Liver (tissue), 10 donors: ENCODE measurements at places on chromosomes 11 and 22.

GRCh38 chr11:121282386-121282785, 10.2 kb upstream of the SC5D start:
- no peak for DNase-seq

DNA sequence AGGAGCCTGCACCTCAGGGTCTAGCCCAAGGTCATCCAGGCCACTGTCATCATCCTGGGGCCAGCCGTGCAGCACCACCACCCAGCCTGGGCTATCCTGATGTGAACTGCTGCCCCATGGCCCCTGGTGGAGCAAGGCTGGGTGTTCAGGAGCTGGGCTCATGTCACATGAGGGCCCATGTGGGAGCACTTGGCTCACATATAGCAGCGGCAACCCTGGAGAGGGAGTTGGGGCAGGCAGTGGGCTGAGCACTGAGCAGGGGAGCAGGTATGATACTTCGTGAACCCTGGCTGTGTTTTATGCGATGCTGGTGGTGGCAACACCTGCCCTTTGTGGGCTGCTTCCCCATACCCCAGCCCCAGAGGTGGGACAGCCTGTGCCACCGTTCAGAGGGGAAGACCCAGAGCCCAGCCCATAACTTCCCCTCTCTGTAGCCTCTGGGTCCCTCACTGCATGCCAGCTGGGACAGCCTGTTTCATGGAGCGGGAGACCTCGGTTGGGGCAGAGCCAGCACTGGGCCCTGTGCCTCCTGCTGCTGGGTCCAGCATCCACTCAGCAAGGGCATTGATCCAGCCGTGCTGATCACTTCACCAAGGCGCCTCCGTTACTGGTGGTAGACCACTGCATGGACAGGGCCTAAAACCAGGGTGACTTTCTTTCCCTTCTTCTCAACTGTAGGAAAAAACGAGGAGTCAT, 62.5 kb upstream of the SUSD2 start:
- no peak for DNase-seq

DNA sequence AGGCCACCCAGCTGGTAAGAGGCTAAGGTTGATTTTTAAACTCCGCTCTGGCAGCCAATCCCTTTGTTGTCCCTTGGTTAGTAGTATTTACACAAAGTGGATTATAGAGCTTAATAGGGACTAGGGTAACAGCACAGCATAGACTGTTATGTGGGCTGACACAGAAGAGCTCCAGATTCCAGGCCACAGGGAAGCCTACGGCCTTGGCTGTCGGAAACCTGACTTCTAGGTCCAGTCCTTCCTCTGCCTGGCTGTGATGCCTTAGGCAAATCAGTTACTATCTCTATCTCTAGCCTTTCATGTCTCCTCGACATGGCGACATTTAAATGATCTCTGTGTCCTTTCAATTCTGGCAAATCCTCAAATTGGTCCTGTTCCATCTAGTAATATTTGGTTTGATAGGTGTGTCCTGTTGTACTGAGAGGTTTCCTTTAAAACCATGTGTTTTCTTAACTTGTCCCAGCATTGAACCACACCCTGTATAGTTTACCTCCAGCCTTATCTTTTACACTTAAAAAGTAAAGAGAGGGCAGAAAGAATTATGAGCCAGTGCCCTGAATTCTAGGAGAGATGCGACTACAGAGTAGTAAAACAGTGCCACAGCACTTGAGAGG, 4.2 kb downstream of the MMP1 start:
- DNase-seq = no peak

DNA sequence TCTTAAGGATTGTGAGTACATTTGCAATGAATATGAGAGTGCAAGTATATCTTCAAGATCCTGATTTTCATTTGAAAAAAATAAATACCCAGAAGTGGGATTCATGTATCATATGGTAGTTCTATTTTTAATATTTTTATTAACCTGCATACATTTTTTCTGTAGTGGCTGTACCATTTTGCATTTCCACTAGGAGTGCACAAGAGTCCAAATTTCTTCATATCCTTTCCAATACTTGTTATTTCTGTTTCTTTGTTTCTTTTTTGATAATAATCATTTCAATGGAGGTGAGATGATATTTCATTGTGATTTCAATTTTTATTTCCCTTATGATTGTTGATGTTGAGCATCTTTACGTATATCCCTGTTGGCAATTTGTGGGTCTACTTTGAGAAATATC, 759.8 kb upstream of the CNTN5 start:
- DNase-seq = no peak

GRCh38 chr22:30754971-30755758, 60.5 kb downstream of the OSBP2 start:
- DNase-seq = peak; percentile 52

GRCh38 chr22:11307998-11308397, 4220.0 kb upstream of the OR11H1 start:
- DNase-seq = no peak

- DNase-seq = no peak
Measured at GRCh38 chr11:65853246-65853979, 4.6 kb downstream of the CFL1 start.

GRCh38 chr22:21038405-21038804, 6.0 kb upstream of the SLC7A4 start:
- DNase-seq = no peak

- DNase-seq = peak; percentile 51
Measured at GRCh38 chr11:65927904-65928397, 8.7 kb downstream of the DRAP1 start.

- DNase-seq = no peak
Measured at GRCh38 chr11:87255589-87255988, 217.9 kb downstream of the TMEM135 start.

- no peak for DNase-seq
Measured at GRCh38 chr11:65404638-65405339, 17.8 kb upstream of the NEAT1 start.

GRCh38 chr22:23245045-23245798, 64.9 kb downstream of the BCR start:
- DNase-seq = no peak

DNA sequence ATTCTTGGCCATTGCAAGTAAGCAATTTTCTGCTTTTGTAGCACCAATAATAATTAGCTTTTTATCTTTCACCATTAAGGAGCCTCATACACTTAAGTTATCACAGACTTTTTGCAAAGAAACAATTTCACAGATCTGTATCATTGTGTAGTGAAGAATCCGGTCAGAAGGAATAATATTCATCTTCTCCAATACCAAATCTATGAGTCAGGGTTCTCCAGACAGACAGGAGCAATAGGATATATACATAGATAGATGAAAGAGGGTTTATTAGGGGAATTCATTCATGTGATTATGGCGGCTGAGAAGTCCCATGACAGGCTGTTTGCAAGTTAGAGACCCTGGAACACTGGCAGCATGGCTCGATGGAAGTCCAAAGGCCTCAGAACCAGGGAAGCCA, 82.9 kb upstream of the UBASH3B start:
- DNase-seq = no peak

GRCh38 chr22:35328472-35328885, 28.8 kb downstream of the TOM1 start:
- peak; percentile 73 for DNase-seq

DNA sequence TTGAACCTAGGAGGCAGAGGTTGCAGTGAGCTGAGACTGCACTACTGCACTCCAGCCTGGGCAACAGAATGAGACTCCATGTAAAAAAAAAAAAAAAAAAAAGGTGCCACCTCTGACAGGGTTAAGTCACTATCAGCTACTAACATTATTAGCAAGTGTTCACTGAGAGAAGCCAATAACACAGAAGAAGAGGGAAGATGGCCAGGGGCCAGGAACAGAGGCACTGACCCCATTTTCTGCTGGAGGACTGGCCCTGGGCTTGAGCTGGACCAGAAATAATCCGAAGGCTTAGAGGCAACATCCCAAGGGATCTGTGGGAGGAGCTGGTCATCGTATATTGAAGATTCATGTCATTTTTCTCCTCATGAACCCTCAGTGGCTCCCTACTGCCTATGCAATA, 5.0 kb downstream of the SLC5A1 start:
- DNase-seq = no peak

GRCh38 chr11:77103319-77103718, 679 bp downstream of the OMP start:
- DNase-seq = no peak

DNA sequence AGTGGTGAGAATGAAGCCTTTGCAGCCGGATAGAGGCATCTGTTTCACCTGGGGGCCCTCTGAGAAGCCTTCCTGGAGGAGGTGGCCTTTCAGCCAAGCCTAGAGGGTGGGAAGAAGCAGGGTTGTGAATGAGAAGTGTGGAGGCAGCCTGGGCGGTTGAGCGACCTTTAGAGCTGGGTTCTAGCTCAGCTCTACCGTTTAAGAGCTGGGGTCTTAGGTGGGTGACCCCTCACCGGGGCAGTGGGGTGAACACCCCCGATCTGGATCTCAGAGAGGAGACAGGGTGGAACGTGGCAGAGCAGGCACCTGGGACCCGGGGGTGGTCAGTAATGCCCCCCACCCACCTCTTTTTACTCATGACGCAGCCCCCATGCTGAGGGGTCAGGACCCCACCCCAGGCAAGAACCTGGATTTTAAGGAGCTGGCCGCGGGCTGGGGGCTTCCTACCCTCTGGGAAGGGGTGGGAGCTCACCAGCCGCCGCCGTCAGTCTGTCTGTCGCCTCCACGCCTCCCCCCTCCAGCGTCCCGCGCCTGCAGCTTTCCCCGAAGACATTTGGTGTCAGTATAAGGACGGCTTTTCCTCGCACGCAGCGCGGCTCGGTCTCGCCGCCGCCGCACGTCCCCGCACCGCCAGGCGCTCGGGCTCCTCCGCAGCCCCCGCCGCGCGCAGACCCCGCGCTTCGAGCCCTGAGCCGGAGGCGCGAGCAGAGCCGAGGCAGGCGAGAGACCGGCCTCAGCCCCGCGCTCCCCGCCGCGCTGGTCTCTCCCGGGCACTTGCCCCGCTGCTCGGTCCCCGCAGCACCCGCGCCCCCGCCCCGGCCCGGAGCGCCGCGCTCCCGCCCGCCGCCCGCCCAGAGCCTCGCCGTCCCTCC, 13.3 kb upstream of the CACNA1I start:
- no peak for DNase-seq

DNA sequence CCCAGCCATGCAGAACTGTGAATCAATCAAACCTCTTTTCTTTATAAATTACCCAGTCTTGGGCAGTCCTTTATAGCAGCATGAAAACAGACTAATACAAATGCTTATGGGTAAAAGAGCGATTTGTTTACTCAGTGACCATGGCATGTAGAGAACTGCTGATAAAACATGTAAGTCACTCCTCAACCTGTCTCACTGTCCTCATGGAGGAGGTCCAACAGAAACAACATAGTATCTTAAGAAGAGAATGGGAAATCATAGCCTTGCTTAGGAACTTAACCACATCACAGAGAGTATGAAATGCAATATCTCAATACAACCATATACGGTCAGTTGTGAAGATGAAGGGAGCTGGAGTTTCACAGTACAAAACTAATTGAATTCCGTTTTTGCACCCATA, 1734.0 kb upstream of the RAG2 start:
- no peak for DNase-seq

DNA sequence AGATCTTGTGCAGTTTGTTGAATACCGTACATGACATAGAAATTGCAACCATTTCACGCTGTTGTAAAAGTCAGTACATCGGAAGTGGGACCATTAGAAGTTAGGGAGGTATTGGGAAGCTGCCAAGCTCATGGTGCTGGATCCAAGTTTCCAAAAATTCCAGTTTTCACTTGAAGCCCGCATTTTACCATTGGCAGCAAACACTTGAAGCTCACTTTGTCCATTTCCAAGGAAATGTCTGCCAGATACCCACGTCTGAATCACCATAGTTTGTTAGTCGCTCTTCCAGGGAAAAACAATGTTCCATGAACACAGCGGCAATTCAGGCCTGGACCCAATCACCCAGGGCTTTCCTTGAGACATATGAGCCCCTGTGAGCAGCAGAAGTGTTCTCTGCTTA, 22.6 kb upstream of the PARVB start:
- DNase-seq = no peak

- DNase-seq = no peak
Measured at GRCh38 chr11:70063555-70063954, 14.6 kb upstream of the ANO1 start.

GRCh38 chr11:118206391-118207031, 18.3 kb downstream of the JAML start:
- DNase-seq = no peak

DNA sequence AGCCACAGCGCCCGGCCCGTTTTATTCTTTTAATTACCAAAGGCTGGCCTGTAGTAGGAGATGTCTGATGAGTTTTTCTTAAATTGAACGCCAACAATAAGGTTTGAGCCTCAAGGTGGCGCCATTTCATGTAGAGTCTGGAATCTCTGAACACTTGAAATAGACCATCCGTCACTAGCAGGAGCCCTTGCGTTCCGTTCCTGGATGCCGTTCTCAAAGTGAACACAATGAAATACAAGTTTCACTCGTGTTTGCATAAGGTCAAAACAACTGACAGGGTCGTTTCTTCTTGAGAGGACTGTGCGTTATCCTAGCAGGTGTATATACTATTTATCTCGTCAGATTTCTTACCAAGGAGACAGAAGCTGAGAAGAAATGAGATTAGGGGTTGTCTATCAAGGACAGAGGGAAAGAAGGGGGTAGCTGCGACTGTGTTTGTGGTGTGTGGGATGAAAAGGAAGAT, 18.7 kb upstream of the SCGB1D1 start:
- DNase-seq = peak; percentile 69

- DNase-seq = peak; percentile 76
Measured at GRCh38 chr11:44556735-44557409, 8.6 kb upstream of the CD82 start.

- no peak for DNase-seq
Measured at GRCh38 chr11:75823946-75824345, 8.9 kb downstream of the UVRAG start.

- no peak for DNase-seq
Measured at GRCh38 chr11:61295596-61295926, 445 bp upstream of the VWCE start.

DNA sequence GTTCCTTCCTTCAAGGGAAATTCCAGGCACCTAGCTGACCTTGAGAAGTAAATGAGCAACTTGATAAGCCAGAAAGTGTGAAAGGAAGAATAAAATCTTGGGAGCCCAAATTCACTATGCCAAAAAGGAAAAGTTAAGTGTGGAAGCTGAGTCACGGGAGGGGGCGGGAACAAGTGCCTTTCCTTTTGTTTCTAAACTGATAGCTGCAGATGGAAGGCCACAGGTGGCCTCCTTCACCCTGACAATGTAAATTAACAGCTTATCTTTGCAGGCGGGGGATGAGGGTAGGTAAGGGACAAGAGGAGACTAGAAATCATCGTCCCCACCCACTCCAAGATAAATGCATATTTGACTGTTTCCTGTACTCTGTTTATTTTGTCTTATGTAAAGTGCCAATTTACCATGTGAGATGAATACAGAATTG, 36.4 kb upstream of the TREH start:
- DNase-seq = no peak

GRCh38 chr11:65482306-65482850, 16.5 kb upstream of the MALAT1 start:
- DNase-seq = no peak

DNA sequence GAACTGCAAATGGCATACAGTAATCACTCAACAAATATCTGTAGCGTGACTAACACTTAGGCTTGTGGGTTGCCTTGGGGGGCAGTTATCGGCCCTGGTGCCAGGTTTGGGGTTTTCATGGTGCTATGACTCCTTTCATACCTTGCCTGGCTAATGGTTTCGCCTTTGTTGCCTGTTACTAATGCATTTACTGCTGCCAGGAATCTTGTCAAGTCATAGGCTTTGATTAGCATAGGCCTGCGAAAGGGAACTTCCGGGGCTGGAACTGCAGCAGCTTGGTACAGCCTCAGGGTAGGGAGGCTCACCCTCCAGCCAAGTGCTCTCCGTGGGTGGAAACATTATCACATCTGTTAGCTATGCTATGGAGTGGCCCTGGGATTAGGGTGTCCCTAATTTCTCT, 13.2 kb downstream of the SLC25A18 start:
- DNase-seq = no peak
